Stimulated activated CD4-positive, alpha-beta T cell treated with anti-CD3 and anti-CD28 coated beads, Interleukin-1b, Interleukin-23, amount 100 ng/mL, for 48 hours (primary cell): ENCODE measurements at places on chromosomes 12 and 14.
A peak's percentile ranks its signal among the peaks of the same experiment; 100 is the strongest.

GRCh38 chr12:120851444-120851843 is 52.7 kb downstream of the SPPL3 start:
- DNase-seq, result no peak

DNA sequence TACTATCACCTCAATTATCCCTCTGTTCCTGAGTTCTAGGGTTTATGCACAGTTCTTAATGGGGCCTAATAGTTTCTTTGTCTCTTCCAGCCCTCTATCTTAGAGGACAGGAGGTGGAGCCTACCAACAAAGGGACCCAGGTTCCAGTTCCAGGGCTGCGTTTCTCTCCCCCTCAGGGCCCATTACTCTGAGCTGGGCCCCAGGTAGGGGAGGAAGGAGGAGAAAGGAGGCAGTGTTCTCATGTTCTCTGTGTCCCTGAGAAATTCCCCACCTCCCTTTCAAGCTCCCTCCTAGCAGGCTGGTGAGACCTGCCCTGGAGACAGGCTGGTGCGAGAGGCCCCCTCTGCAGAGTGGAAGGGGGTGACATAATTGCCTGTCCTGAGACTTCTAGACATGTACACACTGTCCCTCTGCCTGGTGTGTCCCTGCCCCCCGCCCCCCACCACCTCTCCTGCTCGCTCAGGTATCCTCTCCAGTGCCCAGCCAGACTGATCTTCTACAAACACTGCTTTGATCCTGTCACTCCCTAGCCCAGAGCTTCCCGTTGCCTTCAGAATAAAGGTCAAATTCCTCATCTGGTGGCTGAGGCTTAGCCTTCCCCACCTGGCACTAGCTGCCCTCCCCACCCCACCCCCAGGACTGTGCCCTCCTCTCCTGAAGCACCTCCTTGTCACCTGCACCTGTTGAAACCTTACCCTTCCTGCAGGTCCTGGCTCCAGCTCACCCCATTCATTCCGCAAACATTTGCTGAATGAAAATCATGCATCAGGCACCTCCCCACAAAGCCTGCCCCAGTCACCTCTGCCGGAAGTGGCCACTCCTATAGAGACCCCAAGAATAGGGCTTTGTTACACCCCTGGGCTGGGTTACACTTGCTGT is 21.1 kb upstream of the KRT8 start:
- no peak for DNase-seq

DNA sequence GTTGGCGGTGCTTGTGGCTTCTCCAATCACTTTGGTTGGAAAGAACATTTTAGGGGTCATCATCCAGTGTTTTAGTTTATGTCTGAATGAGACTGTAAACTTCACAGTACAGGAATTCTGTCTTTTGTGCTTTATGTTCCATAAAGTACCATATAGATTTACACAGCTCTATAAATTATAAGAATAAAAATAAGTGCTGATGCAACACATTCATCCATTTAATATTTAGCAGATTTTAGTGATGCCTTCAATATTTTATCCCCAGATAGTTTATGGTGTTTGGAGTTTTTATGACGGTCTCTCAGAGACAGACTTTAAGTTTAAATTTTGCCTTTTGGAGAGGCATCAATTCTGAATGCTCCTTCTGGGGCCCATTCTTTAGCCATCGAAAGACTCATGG is 385.2 kb downstream of the ATP23 start:
- no peak for DNase-seq

DNA sequence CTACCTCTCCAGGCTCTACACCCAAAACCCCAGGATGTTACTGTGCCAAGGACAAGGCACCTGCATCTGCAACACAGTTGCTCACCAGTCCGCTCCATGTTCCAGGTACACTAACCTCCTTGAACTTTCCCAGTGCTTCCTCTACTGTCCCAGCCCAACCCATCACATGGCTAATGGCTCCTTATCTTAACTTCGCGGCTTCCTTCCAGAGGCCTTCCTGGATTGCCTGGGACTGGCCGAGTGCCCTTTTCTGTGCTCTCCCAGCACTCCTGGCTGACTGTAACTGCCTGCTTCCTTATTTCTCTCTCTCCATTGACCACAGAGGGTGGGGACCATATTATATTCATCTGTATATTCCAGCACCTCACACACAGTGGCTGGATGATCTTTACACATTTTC is 20.9 kb downstream of the POMT2 start:
- DNase-seq, result no peak

GRCh38 chr12:94140556-94140955 is 7.8 kb upstream of the PLXNC1 start:
- peak; percentile 50 for DNase-seq

DNA sequence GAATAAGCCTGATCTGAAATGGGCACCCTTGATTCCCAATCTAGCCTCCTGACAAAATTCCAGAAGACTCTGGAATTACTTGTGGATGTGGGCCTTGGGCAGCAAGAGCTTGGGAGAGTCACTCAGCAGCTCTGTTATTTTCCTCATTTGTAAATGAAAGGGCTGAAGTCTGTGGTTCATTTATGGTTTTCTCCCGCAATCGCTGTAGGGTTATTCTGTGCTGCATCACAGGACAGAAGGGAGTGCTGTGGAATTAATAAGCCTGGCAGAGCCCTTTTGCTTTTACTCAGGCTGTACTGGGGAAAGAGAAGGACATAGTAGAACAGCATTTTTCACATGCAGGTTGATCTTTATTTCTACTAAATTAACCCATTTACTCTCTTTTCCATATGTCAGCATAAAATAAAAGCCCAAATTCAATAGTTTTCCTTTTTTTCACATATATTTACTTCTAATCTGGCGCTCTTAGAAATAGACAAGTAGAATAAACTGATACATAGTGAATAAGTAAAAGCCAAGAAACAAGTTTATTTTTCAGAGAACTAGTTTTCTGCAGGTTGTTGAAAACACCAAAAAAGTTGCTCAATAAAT is 49.2 kb downstream of the DUSP16 start:
- no peak for DNase-seq
